Fibroblast of villous mesenchyme (primary cell): ENCODE measurements at places on chromosomes 7 and 10. TPM values are rescaled to one million over a fixed set of nuclear protein-coding genes. Genes with fewer than 3 reads are reported as not detected.
A peak's percentile ranks its signal among the peaks of the same experiment; 100 is the strongest.

The FAM25C gene
- total RNA-seq, result not detected in 2 replicates

The SPDYE2 gene
- not detected in 2 replicates for total RNA-seq

The CALCR gene
- under 0.01 TPM in 1 of 2 replicates, not detected in the other for total RNA-seq

The LIPF gene
- total RNA-seq, result not detected in 2 replicates

The PON3 gene
- under 0.01 TPM in 1 of 2 replicates, not detected in the other for total RNA-seq

The AKR1D1 gene
- total RNA-seq, result not detected in 2 replicates

The POLR2J2 gene
- 4.8 and 8.2 TPM in 2 replicates for total RNA-seq

The LRIT2 gene
- total RNA-seq, result not detected in 2 replicates

The TMEM139 gene
- total RNA-seq, result not detected in 2 replicates

DNA sequence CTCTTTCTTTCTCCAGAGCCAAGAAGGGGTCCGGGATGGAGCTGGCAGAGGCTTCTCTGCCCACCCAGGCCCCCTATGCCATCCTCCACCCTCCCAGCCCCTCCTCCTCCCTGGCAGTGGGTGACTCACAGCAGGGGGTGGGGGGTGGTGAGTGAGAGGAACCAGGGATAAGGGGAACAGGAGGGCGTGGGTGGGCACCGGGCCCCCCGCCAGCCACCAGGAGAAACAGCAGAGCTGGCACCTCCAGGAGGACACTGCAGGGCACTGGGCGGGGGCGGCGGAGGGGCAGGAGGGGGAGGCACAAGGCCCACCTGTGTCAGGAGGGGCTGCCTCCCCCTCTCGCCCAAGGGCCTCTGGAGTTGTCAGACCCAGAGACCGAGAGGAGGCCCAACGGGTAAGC, 56.0 kb downstream of the CAMK2B start:
- DNase-seq, result no peak

GRCh38 chr10:4351723-4352413, 474.1 kb upstream of the AKR1E2 start:
- DNase-seq, result peak; percentile 67

DNA sequence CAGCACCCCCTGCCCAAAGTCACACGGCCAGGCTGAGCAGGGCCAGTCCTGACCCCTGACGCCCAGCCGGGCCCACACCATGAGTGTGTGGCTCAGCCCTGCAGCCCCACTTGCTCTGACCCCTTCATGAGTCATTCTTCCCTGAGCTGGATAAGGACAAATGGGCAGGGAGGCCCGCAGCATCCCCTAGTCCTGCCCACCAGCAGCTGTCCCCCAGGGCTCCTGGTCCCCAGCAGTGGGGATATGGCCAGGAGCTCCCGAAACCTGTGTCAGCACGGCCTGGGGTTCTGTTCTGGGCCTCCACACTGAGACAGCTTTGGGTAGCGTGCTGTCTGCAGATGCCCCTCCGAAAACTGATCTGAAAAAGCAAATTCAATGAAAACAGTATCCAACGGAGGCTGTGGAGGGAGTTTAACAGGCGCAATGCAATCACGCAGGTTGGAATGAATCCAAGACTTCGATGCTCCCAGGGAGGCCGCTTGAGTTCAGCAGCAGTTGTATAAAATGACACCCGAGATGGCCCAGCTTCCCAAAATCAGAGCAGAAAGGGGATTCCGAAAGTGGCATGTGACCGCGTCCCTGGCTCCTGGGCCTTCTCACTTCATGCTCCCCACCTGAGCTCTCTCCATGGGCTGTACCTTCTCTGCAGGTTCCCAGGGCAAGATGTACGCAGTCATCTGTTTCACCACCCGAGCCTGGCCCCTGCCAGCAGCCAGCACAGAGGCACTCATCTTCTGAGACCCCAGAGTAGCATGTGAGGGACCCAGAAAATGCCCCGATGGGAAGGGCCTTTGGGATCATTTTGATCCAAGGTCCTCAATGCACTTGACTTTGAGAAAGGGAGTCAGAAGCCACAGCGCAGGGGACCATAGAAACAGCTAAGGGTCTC, 214.1 kb downstream of the USP6NL start:
- DNase-seq, result no peak

- DNase-seq, result peak; percentile 81
These were observed 652.8 kb downstream of the KCNMA1 start for GRCh38 chr10:76984559-76985443.

- no peak for DNase-seq
These were observed 138.3 kb upstream of the PALS2 start for GRCh38 chr7:24434972-24435371.

GRCh38 chr10:75685187-75685586, 253.8 kb downstream of the LRMDA start:
- no peak for DNase-seq

DNA sequence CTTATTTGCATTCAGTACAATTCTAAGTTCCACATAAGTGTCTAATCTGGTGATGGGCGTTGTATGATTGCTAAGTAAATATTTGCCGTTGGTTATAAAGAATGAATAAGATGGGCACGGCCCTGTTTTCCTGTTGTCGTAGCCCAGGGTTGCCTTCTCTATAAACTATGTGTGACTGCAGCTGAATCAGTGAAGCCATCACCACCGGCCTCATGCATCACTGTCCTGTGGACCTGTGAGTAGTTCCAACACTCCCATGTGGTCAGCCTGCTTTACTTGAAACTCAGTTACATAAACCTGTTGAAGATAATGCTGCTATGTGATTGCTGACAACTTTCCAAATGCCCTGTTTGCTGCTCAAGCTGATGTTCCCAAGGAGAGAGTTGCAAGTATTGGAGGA, 21.6 kb upstream of the KLF6 start:
- DNase-seq, result peak; percentile 73

DNA sequence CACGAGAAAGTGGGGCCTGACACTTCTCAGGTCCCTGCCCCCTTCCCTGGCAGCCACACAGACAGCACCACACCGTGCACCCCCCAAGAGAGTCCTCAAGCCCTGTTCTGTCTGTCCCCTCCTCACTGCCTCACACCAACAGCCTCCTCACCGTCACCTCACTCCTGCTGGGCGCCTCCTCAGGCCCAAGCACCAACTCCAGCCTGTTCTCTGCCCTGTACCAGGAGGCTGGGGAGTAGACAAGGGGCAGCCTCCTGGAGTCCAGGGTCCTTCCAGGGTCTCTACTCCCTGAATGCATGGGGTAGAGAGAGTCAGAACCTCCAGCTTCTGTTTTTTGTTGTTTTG, 26.9 kb upstream of the ELN start:
- no peak for DNase-seq

DNA sequence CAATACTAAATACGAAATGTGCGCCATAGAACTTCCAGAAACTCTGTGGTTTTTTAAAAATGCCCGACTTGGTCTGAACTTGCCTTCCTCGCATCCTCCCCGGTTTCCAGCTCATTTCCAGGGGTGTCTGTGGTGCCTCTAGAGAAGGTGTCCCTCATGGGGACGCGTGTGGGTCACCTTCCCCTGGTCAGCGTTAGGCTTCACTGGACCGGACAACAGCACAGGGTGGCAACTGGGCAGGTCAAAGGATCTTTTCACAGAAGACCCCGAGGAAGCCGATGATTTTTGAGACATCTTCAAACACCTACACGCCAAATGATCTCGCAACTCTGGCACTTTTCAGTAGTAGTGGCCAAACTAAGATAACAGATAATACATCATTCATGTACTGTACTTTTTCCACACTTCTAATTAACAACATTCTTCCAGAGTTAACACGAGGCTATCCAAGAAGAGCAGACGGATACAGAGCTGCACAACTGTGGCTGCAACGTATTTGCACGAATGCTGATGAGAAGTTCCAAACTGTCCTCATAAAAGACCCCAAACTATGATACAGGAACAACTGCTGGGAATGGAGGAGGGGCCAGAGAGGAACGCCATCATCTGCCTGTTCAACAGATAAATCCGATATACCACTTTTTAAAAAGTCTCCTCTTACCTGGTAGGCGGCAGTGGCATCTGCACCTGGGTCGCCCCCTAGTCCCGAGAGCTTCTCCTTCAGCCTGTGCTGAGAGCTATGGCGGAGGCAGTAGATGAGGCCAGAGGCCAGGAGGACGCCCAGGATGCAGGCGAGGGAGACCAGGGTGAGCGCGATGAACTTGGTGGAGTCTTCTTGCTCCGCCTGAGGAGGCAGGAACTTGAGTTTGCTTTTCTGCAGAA, 345.5 kb downstream of the DNAJB6 start:
- DNase-seq, result no peak

GRCh38 chr10:9596368-9596920, 1421.2 kb upstream of the CELF2 start:
- no peak for DNase-seq

GRCh38 chr10:132845041-132845551, 59.1 kb upstream of the NKX6-2 start:
- DNase-seq, result no peak

DNA sequence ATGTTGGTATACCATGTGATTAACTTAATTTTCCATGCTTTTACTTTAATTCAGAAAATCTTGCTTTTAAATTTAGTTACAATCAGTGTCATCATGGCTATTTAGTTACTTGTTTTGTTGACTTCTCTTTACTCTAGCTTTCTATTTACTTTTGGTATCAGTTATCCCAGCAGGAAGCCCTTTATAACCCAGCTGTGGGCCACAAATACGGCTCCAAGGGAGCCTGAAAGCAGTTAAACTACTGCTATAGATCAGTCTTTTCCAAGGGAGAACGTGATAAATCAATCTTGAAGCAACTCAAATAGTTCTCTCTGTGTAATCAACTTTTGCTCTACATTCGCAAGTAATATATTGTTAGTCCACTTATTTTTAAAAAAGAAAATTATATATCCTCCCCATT, 287.4 kb downstream of the CACNA2D1 start:
- DNase-seq, result no peak

DNA sequence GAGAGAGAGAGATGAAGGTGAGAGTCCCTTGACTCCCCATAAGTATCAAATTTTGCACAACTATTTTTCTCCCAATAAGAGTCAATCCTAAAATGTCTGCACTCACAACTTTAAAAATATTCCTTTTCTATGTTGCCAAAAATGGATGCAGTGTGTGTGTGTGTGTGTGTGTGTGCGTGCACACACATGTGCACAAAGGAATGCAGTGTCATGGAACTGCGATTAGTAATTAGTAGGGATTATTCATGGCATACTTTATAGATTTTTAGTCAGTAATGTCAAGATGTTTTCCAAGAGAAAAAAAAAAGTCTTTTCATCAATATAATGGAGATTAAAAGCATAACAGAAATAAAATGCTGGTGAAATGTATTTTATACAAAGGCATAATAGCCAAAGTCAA, 179.1 kb upstream of the LRRTM3 start:
- DNase-seq, result no peak

GRCh38 chr7:2521341-2521745, 1.8 kb downstream of the LFNG start:
- no peak for DNase-seq

DNA sequence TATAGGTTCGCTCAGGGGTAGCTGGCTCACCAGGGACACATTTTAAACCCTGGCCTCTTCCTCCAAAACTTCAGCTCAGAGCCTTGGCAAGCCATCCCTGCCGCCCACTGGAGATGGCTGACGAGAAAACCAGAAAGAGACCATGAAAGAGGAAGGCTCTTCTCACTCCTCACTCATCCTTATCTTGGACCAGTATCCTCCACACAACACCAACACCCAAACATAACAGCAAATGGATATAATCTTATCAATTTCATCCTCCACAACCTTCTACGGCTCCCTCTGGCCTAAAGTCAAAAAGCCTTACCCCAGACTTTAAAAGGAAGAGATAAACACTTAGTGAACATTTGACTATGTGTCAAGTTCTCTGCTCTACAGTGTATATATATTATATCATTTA, 26.9 kb downstream of the DLG5 start:
- DNase-seq, result no peak

GRCh38 chr7:150973571-150974451, 4.3 kb downstream of the KCNH2 start:
- no peak for DNase-seq

DNA sequence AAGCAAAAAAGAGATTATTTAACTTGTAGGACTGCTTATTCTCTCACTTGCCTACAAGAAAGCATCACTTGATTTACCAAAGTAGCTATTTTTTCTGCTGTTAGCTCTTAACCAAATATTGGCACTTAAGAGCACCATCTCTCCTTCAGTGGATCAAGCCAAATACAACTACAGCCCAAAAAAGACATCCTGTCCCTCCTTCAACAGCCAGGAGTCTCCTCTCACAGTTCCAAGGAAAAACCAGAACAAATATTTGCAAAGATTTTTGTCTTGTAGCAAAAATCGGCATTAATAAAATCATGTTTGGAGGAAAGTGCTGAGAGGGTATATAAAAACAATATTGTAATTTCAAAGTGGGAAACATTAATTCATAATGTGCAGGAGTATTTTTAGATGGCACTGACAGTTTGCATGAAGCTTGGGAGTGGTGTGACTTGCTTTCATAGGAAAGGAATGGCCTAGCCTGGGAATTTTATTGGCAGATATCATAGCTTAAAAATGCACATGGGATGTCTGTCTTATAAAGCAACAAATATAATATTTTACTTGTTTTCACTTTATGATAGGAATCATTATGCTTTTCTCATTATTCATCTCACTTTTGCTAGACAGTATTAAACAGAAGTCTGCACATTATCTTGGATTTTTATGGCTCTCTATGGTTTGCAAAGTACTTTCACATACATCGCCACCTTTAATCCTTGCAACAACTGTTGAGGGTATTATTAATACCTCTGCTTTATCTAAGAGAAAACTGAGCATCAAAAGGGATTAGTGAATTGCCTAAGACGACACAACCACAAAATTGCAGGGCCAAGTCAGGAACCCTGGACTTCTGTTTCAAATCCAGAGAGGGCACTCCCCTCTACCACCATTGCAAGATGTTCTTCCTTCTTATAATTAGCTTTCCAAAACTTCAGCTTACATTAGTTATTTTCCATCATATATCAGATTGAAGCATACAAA, 103.5 kb downstream of the AGMO start:
- no peak for DNase-seq

- DNase-seq, result no peak
These were observed 154.1 kb upstream of the ZMIZ1 start for GRCh38 chr10:78914502-78915189.

GRCh38 chr10:12663863-12664262, 314.5 kb downstream of the CAMK1D start:
- DNase-seq, result no peak

DNA sequence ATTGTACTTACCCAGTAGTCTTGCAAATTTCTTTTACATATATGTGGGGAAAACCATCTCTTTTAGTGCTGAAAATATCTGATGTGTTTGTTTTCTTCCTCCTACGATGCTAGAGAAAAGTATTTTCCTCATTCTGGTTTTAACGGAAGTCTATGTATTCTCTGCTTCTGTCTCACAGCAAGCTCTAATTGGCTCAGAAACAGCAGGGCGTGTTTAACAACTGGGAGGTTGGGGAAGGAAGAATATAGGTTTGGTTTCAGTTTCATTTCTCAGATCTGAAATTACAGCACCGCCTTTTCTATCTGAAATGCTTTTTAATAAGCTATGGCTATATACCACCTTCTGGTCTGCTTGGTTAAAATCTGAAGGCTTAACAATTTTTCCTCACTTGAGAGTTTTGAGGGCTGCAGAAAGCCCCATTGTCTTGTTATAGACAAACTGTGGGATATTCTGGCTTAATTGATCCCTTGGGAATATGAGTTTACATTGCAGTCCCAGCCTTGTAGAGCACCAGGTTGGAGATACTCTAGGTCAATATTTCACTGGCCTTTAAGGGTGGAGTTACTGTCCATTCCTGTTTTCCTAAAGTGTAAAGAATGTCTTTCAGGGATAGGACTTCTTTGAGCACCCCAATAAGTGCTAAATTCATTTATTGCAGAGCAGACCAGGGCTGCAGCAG, at the start of gene SAMD9:
SAMD9 (minus strand) TSS at position 128 of the 679 bp plus-strand sequence. CDS start 11,882 bp downstream, outside the sequence.
- peak; percentile 91 for DNase-seq
